ENCODE measurements at places on chromosomes 16 and 17.

GRCh38 chr17:83194761-83195329 is 115.4 kb downstream of the METRNL start:
- DNase-seq: no peak

GRCh38 chr17:16211590-16211989 is 3.7 kb downstream of the NCOR1 start:
- no peak for DNase-seq

- DNase-seq: no peak
These were observed 62.0 kb upstream of the NUDT7 start for GRCh38 chr16:77660311-77660710.

- DNase-seq: no peak
These were observed 14.9 kb downstream of the CDH16 start for GRCh38 chr16:66903544-66904427.
